NCI-H2107 (cell line): ENCODE measurements at places on chromosomes 13 and 19.

DNA sequence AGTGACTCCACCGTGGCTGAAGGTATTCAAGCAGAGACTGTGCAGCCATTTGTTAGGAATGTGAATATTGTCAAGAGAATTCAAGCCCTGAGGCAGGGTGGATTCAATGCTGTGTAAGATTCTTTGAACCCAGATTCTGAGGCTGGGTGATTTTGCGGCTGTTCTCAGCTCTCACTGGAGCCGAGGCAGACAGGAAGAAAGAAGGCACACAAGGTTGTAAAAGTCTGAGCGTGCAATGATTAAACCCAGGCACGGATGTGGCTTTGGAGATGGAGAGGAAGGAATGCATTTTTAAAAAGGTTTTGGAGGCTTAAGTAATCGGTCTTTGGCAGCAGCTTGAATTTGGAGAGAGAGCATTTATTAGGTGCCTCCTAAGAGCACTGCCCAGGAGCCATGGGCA lies 187.9 kb downstream of the KATNAL1 start:
- DNase-seq: no peak

- no peak for DNase-seq
These were observed 29.9 kb upstream of the MUC16 start for GRCh38 chr19:9040131-9040530.

- DNase-seq: no peak
These were observed 743 bp downstream of the CHAF1A start for GRCh38 chr19:4403005-4403761.

- no peak for DNase-seq
These were observed 101.1 kb upstream of the FRY start for GRCh38 chr13:31930490-31930889.

- DNase-seq: no peak
These were observed 44.1 kb upstream of the ZNF536 start for GRCh38 chr19:30328096-30328495.

- DNase-seq: no peak
These were observed 2.5 kb downstream of the LCP1 start for GRCh38 chr13:46179491-46179908.

DNA sequence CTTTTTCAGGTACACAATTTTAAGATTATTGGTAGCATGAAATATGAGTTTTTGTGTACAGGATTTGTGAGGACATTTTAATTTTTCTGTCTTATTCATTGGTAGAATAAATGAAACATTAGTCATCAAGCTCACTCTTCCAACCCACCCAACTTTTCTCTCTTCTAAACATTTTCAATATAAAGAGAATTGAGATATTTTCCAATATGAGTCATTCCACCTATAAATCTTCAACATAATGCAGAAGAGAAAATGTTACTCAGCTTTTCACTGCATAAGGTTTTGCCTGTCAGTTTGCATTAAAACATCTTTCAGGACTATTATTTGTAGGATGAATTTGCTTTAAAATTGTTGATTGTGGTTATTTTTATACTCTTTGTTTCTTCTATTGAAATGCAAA lies 330.7 kb downstream of the PCDH20 start:
- DNase-seq: no peak

- no peak for DNase-seq
These were observed 636.7 kb upstream of the GPC6 start for GRCh38 chr13:92589955-92590354.

DNA sequence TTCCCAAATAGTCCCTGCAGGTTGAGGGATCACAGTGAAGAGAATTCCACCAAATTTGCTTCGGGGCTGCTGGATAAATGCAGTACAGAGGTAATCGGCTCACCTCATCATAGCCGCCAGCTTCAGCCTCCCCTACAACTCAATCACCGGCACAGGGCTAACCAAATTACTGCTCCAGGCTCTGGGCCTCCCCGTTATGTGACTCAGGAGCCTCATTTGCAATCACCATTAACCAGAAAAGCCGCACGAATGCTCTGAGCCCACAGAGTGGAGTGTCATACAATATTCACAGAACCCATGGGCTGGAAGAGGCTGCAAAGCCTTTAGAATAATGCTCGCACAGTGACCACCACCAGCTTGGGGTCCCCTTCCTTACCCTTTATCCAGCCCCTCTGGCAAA lies 4.9 kb downstream of the SIAH3 start:
- no peak for DNase-seq

DNA sequence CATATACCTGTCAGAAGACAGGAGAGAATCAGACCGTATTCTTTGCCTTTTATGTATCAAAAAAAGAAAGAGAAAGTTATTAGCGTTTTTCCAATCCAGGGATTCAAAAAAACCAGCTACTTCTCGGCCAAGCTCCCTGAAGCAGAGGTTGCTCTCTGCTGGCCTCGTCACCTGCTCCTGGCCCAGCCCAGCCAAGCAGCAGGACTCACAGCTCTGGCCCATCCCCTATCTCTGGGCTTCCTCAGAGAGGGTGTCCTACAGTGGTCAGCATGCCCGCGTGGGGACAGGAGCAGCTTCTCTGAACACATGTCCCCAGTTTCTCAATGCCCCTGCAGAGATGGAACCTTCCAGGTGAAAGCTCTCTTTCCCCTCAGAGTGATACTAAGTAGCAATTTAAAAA lies 209.0 kb downstream of the URI1 start:
- no peak for DNase-seq

- no peak for DNase-seq
These were observed 463.7 kb upstream of the SGCG start for GRCh38 chr13:22717036-22717435.

DNA sequence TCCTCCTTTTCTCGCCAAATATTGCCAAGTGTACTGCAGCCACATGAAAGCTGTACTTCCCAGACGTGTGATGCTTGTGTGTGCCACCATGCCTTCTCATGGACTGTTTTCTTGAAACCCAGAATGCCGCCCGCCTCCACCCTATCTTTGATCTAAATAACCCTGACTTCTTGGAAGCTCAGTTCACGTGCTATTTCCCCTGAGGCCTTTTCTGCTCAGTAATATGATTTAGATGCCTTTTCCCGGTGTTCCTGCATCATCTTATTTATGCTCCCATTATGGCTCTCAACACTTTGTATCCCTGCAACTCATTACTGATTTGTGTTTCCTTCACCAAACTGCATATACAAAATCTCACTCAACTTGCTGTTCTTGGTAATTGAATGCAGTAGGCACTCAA lies 116.1 kb downstream of the USP12 start:
- no peak for DNase-seq

DNA sequence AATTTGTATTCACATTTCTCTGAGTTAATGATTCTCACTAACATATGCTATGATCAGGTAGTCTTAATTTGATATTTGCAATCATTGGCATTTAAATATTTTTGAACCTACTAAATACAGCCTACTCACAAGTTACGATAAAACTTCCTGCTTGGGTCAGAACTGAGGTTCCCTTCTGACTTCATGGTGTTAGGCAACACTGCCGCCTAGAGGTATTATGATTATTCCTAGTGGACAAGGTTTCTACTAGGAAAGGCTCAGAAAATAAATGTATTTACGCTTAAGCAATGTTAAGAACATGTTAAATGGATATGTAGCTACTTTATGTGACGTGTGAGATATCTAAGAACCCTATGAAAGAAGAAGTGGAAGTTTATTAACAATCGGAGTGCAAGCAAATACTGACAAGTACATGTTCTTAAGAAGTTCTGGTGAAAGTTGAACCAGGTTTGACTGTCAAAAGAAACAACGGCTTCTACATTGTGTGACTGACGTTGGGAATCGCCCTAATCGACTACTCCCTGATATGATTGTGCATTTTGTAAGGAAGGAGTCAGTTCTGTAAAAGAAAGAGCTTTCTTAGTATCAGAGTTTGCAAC lies 1395.8 kb downstream of the SLITRK5 start:
- DNase-seq: peak; percentile 32

- DNase-seq: no peak
These were observed 15.7 kb downstream of the PNPLA6 start for GRCh38 chr19:7550987-7551761.

GRCh38 chr19:3707868-3708206 lies 347 bp upstream of the TJP3 start:
- DNase-seq: no peak

DNA sequence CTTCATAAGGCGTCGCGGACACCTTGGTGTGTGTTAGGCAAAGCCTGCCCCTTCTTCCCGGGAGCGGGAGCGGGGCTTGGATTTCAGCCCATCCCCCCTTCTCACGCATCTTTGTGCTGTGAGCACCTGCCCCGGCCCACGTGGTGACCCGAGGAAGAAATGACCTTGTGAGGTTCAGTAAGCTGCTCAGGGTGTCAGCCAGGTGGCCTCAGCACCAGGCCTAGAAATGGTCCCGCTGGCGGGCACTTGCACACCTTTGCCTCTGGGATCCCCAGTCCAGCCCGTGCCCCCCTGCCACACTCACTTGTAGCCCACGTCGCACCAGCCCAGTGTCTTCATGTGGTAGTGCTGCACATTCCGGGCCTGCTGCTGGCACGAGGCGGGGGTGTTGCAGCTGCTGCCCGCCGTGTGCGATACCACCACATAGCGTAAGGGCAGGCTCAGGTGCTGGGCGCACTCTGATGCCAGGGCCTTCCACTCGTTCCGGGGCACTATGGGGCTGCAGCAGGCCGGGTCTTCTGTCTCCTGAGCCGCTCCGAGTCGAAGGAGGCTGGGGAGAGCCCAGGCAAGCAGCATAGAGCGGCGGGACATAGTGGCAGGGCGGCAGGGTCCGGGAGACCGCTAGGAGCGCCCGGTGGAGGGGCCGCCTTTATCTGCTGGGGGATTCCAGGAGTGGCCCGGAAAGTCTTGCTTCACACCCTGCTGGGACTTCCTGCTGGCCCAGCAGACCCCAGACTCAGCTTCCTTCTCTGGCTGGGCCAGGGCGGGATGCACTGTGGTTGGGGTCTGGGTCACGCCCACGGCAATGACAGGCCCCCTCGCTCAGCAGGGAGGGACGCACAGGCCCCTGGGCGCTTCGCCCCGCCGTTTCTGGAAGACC lies at the start of gene PGLYRP1:
TSS of gene PGLYRP1 (minus strand) at position 623 of the 880 bp plus-strand sequence. CDS start at position 591, 32 bp downstream.
- no peak for DNase-seq

DNA sequence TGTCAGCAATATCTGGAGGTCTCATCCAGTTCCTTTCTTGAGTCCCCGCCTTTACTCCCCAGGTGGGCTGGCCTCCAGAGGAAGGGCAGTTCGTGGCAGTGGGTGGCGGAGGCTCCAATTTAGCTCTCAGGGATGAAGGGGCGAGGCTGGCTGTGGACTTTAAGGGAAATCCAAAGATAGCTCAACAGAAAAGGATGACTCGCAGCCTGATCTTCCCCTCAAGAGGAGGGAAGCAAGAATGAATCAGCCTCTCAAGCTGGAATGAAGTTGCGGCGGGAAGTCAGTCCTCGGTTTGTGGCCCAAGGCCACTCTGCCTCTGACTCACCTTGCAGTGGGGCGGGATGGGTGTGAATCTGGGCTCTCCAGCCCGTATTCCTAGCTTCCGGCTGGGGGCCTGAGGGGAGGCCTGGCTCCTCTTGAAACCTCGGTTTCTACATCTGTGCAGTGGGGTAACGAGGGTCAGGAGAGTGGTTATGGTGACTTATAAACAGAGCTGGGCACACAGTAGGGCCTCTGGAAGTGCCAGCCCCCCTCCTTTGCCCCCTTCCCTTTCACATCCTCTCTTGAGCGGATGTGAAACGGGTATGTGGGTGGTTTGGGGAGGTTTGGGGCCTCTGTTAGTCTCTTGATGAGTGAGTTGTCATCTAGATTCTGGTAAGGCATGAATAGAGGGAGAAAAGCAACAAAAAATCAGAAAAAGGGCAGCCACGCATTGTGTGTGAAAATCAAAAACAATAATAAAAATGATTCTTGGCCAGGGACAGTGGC lies 10.5 kb upstream of the SMG9 start:
- DNase-seq: no peak

DNA sequence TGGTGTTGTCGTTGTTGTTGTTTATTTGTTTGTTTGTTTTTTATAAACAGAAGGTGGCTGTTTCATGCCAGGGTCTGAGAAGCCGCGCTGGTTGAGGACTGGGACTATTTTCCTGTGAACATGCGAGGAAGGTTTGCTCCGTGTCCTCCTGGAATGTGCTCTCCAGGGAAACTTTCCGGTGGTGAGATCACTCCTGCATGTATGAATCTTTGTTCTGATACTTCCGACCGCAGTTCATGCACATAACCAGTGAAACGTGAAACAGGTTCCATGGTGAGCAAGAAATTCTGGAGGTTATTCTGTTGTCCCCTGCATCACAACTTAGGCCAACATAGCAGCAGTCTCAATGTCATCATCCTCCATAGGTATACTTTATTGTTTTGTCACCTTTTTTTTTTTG lies 187.6 kb upstream of the ARGLU1 start:
- no peak for DNase-seq

- DNase-seq: no peak
These were observed 5.7 kb upstream of the NFIC start for GRCh38 chr19:3360421-3361383.
